DMS79 (cell line): ENCODE measurements at places on chromosomes 4 and X.

- peak; percentile 9 for DNase-seq
Measured at GRCh38 chrX:23819385-23820234, 36.6 kb downstream of the SAT1 start.

DNA sequence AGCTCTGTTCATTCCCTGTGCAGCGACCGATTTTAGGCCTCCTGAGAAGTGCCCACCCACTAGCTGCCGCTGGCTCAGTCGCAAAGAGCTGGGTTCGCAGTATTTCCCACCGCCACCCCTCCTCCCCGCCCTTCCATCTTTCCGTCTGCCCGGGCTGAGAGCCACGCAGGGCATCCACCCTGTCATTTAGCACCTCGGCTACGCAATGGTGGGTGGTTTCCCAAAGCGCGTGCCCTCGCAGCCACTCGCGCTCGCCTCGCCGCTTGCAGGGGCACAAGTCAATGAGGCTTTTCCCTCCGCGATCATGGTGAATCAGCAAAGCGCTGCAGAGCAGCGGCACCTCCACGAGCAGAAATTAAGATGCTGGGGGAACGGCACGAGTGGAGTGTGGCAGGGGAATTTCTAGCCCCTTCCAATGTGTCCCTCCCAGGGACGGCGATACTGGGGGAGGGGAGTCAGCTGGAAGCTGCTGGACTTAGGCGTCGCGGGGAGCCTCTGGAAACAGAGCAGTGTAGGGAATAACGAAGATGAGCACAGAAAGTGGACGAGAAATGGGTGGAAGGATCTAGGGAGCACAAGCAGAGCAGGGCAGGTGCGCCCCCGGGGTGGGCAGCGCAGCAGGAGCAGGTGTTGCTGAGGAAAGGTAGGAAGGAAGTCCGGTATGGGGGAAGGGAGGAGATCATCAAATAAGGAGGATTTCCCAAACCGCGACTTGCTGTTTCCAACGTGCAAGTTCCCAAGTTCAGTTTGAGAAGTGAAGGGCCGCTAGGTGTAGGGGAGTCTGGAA, 2.4 kb upstream of the PTCHD1 start:
- DNase-seq: no peak

GRCh38 chrX:150196285-150196684, 166.8 kb upstream of the MAMLD1 start:
- DNase-seq: no peak

DNA sequence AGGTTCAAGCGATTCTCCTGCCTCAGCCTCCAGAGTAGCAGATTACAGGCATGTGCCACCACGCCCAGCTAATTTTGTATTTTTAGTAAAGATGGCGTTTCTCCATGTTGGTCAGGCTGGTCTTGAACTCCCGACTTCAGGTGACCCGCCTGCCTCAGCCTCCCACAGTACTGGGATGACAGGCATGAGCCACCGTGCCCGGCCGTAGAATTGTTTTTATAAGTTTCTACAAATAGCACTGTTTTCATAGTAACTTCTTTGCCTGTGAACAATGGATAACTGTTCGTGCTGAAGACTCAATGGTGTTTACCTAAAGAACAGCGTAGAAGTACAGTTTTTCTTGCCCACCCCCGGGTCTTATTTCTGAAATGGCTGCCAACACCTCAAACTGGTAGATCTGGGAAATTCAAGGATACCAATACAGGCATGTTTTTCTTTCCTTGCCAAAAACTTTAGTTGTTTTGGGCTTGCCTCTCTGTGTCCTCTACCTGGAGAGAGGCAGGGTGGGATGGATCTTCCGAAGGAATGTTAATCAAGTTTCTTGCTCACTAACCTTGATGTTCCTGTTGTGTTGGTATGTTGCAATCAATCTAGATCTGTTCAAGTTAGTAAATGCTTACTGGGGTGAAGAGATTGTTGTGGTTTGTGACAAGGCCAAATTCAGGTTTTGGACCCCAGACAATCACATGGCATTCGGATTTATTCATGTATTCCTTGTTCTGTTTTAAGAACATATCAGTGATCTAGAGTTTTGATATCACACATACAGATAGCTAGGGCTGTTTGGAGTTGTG, 2.8 kb upstream of the RUFY3 start:
- no peak for DNase-seq

GRCh38 chrX:1521459-1521956, 15.5 kb downstream of the P2RY8 start:
- no peak for DNase-seq

GRCh38 chr4:140092094-140092851, 61.7 kb downstream of the MAML3 start:
- peak; percentile 37 for DNase-seq

DNA sequence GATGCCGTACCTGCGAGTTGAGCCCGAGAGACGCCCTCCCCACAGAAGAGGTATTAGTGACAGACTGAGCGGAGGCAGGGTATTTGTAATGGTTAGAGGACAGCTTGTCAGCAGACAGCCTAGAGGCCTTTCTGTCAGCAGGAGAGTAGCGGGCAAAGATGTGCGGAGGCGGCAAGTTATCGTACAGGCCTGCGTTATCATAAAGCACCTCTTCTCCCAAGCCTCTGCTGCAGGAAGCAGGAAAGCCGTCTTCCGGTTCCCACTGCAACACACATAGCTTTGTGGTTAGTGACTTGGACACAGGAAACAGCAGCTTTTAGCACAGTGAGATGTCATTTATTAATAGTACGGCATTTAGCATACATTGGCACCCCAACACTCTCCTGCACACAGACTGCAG, 158.3 kb downstream of the AFAP1 start:
- DNase-seq: no peak

GRCh38 chrX:65596270-65597034, 61.9 kb upstream of the LAS1L start:
- no peak for DNase-seq

DNA sequence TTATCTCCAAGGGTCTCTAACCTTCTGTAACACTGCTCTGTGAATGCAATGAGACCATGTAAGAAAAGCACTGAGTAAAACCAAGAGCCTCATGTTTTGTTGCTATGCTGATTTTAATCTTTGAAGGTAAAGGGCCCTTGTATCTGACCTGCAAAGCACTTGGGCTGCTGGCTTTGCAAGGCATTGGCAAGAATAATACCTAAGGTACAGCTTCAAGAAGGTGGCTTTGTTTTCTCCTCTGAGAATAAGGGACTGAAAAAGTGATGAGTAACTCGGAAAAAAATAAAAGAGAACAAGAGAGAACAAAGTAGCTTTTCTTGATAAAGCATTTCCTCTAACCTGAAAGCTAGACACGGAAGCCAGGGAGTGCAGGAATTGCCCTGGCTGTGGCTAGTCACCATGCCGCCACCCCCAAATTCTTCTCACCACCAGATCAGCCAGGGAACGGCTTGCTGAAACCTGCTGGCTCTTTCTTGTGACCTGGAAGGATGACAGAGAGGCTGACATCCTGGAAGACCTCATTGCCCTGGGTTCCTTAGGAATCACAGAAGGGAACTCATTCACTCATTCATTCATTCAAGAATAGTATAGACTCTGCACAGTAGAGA, 41.8 kb upstream of the HS3ST1 start:
- no peak for DNase-seq

DNA sequence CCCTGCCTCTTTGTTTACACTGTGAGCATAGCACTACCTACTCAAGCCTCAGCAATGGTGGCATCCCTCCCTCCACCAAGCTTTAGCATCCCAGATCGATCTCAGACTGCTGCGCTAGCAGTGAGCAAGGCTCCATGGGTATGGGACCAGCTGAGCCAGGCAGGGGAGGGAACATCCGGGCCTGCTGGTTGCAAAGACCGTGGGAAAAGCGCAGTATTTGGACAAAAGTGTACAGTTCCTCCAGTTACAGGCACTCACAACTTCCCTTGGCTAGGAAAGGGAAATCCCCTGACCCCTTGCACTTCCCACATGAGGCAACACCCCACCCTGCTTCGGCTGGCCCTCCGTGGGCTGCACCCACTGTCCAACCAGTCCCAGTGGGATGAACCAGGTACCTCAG, 26.5 kb downstream of the EGF start:
- no peak for DNase-seq

DNA sequence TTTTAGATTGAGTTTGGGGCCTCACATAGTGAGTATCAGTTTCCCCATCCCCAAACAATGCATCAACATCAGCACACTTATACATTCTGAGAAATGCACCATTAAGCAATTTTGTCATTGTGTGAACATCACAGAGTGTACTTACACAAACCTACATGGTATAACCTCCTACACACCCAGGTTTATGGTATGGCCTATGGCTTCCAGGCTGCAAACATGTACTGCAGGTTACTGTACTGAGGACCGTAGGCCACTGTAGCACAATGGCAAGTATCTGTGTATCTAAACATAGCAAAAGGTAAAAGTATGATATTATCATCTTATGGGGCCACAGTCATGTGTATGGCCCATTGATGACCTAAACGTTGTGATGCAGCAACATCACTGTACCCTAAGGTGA, 7.7 kb downstream of the IRF2 start:
- DNase-seq: no peak

DNA sequence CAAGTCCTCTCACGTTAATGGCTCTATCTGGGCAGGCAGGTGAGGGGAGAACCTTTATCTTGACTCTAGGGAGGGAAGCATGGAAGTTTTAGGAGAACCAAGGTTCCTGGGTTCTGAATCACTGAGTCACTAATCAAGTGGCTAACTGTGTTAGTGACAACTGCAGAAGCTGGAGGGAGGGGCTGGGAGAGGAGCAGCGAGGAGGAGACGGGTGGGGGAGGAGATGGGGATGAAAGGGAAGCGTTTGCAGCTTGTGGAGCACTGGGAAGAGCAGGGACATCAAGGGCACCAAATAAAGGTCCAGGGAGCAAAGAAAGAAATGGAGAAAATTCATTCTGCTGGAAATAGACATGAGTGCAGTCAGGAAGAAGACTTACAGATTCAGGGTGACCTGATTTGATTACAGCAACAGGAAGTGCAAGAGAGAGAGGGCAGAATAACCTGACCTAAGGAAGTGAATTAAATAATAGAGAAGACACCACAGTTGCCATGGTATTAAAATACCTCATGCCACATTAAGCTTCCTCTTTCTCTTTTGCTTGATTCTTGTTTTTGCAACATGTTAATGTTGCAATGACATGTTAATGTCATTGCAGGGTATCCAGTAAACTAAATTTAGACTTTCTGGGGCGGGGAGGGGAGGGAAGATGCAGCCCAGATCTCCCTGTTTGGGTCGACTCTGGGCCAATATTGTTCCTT, 4.5 kb upstream of the SETD7 start:
- DNase-seq: no peak

DNA sequence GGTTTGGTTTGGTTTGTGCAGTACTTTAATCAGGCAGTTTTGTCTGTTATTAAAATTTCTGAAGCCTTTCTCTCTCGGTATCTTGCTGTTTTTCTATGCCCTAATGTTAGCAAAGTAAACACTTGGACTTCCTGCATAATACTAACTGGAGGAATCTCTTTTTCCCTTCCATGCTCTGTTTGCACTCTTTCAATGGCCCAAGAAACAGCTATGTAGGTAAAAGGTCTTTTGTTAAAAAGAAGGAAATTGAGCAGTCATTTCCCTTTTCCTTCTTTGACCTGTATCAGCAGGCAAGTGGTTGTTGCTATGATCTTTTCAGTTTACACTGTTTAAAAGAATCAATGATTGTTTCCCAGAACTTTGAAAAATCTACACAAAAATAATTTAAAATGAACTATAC, 82.7 kb downstream of the CCSER1 start:
- no peak for DNase-seq

DNA sequence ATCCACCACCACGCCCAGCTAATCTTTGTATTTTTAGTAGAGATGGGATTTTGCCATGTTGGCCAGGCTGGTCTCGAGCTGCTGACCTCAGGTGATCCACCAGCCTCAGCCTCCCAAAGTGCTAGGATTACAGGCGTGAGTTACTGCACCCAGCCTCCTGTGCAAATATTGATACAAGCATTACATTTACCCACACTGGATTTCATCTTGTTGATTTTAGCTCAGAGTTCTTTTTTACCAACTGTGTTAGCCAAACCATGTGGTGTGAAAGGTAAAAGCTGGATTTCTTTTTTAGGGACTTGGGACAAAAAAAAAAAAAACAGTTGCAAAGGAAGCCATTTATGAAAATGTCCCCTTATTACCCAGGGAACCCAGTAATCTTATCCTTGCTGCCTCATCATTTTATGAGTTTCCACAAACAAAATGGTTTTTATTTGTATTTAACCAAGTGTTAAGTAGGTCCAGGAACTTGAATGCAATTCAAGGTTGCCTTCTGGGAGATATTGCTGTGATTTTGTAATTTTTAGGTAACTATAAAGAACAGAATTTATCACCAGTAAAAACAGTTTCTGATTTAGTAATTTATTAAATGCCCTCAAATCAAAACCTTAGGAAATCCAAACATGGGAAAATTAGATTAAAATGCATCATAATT, 202.5 kb downstream of the PALLD start:
- no peak for DNase-seq

DNA sequence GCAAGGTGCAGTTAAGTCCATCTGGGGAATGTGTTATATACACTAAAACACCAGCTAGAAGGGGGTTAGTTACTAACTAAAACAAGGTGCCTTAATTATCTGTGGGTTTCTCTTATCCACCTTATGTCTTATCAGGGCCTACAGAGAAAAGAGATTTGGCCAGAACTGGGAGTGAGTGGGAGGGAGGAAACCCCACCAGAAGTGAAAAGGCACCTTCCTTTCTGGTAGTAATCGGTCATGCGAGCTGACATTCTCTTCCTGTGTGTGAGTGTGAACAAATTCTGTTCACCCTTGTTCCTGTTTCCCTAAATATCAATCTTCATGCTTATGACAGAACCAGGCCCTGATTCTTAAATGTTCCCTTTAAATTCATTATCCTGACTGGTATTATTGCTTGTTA, 43.5 kb downstream of the SRPX2 start:
- DNase-seq: no peak

DNA sequence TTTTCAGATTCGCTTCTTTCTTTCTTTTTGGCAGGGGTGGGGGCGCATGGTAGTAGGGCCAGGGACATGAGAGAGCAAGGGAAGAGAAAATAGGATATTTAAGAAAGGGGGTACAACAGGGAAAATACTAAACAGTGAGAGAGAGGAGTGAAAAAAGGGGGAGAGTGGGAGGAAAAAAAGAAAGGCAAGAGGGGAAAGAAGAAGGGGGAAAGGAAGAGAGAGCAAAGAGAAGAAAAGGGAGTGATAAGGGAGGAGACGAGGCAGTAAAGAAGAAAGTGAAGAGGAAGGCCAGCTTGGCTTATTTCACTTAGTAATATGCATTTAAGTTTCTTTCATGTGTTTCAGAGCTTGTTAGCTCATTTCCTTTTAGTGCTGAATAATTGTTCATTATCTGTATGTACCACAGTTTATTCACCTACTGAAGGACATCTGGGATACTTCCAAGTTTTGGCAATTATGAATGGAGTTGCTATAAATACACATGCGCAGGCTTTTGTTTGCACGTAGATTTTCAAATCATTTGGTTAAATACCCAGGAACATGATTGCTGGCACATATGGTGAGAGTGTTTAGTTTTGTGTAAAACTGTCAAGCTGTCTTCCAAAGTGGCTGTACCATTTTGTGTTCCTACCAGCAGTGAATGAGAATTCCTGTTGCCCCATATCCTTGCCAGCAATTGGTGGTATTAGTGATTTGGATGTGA, 37.3 kb downstream of the CASP6 start:
- DNase-seq: no peak

GRCh38 chr4:64899563-64899962, 490.3 kb upstream of the TECRL start:
- DNase-seq: no peak

- no peak for DNase-seq
Measured at GRCh38 chr4:155570661-155571060, 96.0 kb upstream of the GUCY1A1 start.

- no peak for DNase-seq
Measured at GRCh38 chr4:16006771-16007446, 43.9 kb upstream of the FGFBP2 start.

- DNase-seq: no peak
Measured at GRCh38 chr4:141132709-141133145, 542 bp downstream of the RNF150 start.
